Activated CD4-positive, alpha-beta T cell treated with anti-CD3 and anti-CD28 coated beads, Interleukin-2, amount 50 U/mL, for 4 hours (primary cell): ENCODE measurements at places on chromosomes 2 and 18.
A peak's percentile ranks its signal among the peaks of the same experiment; 100 is the strongest.

GRCh38 chr2:62343636-62344337 is 147.9 kb downstream of the B3GNT2 start:
- no peak for DNase-seq

DNA sequence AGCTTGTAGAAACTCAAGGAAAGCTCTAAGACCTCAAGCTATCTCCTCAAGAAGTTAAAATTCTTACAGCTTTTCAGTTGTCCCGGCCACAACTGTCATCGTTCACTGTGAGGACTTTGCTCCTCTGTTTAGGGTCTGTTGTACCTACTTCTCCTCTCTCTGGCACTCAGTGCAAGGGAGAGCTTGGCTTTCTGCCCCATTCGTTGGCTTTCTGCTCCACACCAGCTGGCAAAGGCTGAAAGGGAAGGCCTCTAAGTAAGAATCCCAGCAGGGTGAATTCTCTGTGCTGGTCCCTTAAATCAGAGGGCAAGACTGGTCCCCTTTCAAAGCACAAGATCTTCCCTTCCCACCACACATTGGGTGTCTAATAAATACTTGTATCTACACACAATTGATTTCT is 17.3 kb downstream of the ZBTB7C start:
- no peak for DNase-seq

- no peak for DNase-seq
Measured at GRCh38 chr2:239884875-239885274, 140.3 kb downstream of the NDUFA10 start.

- DNase-seq, result no peak
Measured at GRCh38 chr2:205929246-205929942, 156.6 kb downstream of the INO80D start.

- DNase-seq, result no peak
Measured at GRCh38 chr2:86352137-86352726, 14.8 kb upstream of the REEP1 start.

DNA sequence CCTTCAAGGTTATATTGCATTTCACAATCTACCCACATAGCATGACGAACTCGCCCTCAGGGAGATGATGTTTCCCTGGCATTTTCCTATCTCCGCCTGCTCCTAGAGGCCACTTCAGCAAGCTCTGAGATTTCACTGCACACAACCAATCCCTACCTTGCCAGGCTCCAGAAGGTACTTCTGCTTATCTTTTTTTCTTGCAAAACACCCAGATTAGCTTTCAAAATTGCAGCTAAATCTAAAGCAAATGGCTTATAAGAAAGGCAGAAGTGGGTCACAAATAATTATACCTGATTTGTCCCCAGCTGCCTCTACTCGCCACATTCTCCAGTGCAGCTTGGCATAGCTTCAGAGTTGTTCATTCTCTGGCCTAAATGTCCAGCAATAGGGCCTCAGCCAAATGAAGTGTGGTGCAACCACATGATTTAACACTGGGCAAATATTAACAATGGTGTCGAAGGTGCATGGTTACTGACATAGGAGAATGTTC is 32.4 kb upstream of the MRPL19 start:
- DNase-seq, result no peak

GRCh38 chr18:62249478-62250097 is 62.5 kb downstream of the RELCH start:
- DNase-seq, result peak; percentile 73

DNA sequence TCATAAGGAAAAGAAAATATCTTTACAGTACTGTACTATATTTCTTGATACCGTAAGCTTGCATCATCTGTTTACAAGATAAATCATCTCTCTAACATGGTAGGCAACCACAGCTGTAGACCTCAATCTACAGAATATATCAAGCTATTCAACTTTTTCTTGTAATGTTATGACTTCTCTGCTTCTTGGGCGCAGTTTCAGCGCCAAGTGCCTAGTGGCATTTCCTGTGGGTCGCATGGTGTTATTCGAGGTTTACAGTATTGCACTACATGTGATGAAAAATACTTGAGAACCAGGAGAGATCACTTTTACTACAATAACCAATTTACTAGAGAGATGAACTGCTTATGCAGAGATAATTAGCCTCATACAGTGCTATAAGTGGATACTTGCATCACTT is 34.0 kb upstream of the SESTD1 start:
- no peak for DNase-seq

DNA sequence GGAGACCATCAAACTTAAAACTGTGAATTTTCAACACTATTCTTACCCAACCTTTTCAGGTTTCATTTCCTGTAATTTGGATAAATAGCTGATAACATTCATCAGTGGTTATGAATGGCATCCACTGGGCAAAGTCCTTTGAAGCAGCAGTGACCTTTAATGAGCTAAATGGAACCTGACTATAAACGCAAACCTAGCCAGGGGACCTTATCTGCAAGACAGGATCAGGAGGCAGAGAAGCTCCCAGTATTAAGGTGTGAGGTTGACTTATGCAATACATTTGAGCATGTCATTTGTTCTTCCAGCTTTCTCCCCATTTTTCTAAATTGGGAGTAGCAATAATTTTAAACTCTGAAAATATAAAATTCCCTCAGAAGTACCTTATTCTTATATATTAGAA is 38.4 kb downstream of the CREG2 start:
- DNase-seq, result no peak

DNA sequence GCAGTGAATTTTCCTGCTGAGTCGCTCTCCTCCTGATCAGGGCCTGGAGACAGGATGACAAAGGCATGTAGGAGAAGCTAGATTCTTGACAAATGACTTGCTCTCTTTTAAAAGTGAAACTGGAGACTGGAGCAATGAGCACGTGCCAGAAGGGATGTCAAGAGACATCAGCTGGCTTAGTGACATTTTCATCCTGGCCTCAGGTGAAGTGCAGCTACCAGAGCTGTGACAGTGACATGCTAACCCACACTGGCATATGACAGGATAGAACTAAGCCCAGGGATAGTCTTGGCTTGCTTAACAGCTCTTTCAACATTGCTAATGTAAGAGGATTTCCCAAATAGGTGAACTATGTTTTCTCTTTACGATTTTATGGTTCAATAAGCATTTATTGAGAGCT is 757.5 kb upstream of the DDX18 start:
- DNase-seq, result no peak

DNA sequence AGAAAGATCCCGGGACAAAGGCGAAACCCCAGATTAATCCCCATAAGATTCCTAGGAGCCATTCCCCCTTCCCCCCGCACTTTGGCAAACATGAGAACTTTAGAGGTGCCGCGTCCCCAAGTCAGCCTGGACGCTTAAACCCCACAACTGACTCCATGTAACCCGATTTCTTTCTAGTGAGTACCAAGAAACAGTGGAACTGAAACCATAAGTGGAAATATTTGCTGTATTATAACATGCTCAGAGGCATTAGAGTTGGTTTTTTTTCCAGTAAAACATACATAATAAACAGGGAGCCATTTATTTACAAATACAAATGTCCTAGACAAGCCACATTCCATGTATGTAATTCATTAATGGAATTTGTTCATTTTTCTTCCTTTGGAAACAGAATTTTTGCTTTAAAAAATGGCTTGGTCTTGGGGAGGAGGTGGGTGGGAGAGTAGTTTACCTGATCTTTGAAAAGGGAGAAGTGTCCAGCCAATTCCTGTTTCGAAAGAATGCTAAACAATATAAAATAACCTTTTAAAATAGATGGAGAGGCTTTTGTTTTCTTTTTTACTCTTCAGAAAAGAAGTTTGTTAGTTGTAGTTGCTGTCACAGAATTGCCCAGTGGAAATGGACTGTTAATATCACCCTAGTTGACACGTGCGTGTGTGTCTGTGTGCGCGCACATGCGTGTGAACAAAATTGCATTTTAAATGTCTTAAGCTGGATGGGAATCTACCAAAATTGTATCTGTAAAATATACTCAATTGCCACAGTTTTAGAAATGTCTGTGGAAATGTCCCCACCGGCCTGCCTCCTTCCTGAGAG is 10.6 kb downstream of the POU3F3 start:
- no peak for DNase-seq

DNA sequence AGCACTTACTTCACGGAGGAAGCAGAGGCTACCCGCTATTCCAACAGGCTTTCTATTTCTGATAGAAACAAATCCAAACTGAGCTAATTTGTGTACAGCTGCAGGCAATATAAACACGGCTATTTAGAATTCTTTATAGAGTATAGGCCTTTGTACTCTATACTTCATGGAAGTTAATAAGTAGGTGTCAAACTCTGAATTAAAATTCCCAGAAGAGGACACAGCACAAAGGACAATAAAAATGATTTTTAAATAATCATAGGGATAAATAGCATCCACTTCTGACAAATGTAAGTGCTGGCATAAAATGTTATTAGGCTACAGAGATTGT is 261.5 kb downstream of the AFF3 start:
- DNase-seq, result no peak

DNA sequence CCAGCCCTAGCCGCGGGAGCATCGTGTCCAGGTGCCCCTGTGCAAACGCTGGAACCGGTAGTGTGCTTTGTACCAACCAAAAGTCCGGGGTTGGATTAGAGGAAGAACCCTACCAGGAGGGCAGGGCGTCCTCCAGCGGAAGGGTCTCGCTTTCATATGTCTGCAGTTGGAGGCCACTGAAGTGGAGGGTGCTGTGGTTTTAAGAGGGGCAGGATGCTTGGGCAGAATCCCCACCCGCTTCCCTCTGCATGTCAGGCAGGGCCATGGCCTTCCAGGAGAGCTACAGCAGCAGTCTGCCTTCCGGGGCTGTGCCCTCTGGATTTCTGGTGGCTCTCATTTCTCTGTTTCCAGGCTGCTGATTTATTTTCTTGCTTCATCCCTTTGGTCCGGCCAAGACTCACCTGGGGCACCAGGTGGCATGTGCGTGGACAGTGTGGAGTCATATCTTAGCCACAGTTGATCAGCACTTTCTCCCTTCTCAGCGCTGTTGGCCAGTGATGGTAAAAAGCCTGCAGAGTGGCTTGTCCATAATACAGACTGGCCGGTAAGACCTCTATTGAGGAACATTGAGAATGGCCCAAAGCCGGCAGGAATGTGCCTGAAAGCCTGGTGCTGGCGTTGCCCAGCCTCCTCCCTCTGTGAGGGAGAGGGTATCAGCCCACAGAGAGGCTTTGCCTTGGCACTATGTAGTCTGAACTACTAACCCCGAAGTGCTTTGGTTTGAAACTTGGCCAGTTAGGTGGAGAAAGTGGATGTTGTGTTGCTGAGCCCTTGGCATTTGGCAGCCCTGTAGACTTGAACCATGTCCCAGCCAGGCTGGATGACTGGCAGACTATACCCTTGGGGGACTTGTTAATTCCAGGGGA is 1.8 kb downstream of the AGAP1 start:
- no peak for DNase-seq

DNA sequence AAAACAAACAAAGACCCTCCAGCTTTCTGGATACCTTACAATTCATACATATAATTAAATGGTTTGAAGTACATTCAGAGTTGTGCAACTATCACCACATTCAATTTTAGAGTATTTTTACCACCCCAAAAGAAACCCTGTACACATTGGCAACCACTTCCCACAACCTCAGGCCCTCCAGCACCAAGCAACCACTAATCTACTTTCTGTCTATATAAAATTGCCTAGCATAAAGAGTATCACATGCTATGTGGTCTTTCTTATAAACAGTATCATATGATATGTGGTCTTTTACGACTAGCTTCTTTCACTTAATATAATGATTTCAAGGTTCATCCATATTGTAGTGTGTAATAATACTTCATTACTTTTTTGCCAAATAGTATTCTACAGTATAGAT is 7.3 kb downstream of the IER3IP1 start:
- DNase-seq, result no peak

DNA sequence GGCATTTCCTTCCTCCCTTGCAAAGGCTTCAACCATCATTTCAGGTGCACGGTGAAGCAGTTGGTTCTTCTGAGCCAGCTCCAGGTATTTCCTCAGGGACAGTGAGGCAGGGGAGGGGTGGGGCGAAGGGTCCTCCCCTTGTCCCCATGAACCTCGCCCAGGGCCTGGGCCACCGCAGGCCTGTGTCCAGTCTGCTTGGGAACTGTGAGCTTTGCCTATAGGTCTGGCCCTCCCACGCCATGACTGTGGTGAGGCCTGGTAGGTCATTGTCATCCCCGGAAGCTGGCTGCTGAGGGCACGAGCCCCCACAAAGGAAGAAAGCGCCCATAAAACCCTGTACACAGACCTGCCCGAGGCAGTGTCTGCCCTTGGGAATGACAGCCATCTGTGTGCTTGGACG is 134.3 kb downstream of the ACKR3 start:
- DNase-seq, result no peak

- DNase-seq, result no peak
Measured at GRCh38 chr2:27379836-27380625, 503 bp downstream of the ZNF513 start.

DNA sequence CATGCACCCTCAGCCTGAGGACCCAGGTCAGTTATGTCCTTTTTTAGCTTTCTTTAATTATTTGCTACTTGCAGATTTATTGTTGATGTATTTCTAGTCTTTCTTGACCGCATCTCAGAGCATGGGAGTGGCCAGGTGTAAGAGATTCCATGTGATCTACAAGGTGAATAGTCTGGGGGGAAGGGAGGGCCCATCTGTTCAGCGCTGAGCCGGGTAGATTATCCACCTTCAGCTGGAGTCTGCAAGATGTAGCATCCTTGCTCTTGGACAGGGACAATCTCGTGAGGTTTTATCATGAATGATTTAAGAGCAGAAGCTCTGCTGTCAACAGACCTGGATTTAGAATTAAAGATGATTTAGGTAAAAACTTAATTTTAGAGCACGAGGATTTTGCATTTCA is 12.0 kb upstream of the DGKD start:
- no peak for DNase-seq

GRCh38 chr2:240520130-240520973 is 37.4 kb downstream of the ANKMY1 start:
- no peak for DNase-seq

- no peak for DNase-seq
Measured at GRCh38 chr18:79965119-79965902, 868 bp downstream of the HSBP1L1 start.

GRCh38 chr2:62363166-62363565 is 142.8 kb downstream of the TMEM17 start:
- DNase-seq, result no peak

- DNase-seq, result no peak
Measured at GRCh38 chr2:158529379-158530259, 72.9 kb downstream of the PKP4 start.

DNA sequence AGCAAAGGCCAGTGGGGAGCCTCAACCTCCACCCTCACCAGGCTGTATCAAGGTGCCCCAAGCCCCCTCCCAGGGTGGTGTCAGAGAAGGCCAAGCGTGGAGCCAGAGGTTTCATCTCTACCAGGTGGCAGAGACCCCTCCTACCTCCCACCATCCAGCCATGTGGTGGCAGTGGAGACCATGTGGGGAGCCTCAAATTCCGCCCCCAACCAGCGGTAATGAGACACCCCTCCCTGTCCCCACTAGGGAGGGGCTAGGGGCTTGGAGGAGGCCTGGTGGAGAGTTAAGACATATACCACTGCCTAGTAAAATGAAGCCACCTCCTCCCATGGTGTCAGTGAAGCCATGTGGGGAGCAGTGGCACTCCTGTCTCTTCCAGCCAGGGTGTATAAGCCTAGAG is 24.4 kb upstream of the YPEL5 start:
- no peak for DNase-seq

GRCh38 chr18:44708451-44709083 is 27.9 kb downstream of the SETBP1 start:
- no peak for DNase-seq

GRCh38 chr2:64212801-64213321 is 68.6 kb upstream of the PELI1 start:
- peak; percentile 25 for DNase-seq
